ENCODE measurements at places on chromosomes 16 and 17.

- no peak for DNase-seq
Measured at GRCh38 chr16:56362057-56362655, 63.2 kb downstream of the AMFR start.

GRCh38 chr16:22874394-22874793, 60.4 kb downstream of the HS3ST2 start:
- no peak for DNase-seq

DNA sequence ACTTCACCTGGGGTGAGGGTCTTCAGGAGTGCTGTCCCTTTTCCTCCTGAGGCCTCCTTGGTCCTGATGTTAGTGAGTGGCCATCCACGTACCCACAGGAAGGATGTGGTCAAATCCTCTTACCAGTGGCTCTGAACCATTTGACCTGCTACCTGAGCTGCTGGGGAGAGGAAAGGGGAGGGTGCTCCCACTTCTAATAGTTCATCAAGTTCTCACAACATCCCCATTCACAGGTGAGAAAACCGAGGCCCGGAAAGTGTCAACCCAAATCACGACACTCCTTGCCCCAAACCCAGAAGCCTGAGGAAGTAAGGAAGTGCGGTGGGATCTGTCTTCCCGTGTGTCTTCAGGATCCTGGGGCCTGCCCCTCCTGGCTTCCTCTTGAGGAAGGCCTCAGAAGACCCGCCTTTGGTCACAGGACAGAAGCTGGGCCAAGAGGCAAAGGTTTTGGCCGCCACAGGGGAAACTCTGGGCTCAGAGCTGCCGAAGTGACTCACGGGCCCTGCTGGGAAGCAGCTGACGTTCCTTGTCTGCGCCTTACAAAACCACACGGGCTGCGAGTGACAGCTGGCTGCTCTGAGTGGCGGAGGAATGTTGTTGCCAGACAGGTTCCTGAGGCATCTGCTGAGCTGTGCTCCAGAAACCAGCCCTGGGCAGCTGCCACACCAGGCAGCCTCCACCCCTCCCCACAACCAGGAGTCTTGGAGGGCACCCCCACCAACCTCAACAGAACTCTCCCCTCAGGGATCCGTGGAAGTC, 13.9 kb upstream of the KIFC3 start:
- DNase-seq, result peak; percentile 54

DNA sequence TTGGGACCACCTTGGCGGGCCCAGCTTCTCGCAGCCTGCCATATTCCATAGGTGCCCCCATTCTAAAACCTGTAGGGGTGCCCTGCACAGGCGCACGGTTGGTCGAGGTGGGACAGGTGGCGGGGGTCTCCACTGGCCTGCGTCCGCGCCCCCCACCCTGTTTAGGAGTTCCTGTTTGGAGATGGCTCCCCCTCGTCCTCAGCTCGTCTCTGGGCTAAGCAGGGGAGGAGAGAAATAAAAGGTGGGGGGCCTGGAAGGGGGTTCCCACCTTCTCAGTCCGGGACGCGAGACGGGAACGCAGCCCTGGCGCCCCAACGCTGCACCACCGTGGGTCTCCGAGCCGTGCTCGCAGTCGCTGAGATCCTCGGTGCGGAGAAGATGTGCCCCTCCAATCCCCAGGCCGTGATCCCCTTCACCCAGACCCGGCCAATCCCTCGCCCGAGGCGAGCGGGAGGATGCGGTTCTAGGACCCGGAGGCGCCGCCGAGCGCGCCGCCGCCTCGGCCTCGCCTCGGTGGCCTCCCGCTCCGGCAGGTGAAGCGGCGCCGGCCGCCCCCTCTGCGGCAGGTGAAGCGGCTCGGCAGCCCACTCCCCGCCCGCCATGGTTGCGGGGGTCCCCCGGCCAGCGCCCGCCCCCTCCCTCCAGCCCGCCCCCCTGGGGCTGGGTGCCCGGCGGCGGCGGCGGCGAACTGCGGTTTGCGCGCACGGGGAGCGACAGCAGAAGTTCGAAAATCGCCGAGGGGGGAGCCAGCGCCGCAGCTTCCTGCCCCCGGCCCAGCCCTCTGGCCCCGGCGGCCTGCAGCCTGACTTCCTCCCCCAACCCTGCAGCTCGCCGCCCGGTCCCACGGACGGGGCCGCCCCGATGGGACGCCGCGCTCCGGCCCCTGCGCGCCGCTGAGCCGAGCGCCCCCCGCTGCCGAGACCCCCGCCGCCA, at the start of gene FMNL1:
Gene FMNL1 (plus strand): TSS at position 805 of the 933 bp plus-strand sequence. CDS start 240 bp downstream, outside the sequence.
- peak; percentile 87 for DNase-seq

DNA sequence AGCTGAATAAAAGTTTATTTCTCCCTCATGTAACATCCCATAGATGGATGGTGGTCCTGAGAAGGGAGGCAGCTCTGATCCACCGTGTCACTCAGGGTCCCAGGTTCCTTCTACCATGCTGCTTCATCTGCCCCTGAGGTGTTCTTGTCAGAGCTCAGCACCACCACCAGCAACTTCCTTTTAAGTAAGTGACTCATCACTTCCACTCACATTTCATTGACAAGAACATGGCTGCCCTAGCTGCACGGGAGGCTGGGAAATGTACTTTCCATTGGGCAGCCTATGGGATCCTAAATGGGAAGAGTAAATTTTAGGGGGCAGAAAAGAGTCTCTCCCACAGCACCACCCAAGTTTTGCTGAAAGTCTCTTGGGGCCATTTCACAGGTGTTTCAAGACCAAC, 134.7 kb downstream of the USP31 start:
- no peak for DNase-seq
